KG1 (cell line): ENCODE measurements at places on chromosomes 2 and 18.

- DNase-seq: no peak
These were observed 7.4 kb upstream of the MBOAT2 start for GRCh38 chr2:9010866-9011265.

DNA sequence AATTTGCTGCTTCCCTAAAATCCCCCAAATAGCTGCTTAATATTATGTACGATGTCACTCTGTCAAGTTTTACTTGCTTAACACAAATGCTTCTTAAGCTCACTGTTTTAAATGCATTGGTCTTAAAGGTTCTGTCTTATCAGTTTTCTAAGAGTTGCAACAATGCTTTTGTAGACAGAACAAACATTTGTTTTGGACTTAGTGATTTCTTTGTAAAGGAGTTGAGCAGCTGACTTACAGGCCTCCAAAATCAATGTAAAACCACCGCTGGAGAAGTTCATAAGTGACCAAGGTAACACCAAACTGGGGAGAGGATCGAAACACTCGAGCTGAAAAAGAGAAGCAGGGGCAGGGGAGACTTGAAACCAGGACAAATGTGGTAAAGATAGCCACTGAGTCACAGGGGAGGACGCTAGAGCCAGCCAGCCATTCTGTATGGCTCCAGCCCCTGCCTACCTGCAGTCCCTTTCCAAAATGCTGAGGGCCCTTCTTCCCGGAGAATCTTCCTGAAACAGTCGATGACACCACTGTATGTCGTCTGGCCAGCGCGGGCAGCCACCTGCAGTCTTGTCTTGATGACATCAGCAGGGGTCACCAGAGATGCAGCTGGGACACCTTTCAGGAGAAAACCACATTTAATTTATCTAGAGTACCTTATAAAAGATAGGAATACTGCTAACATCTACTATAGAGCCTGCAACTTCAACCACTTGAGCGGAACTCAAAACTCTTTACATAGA, 100.2 kb downstream of the DYNC1I2 start:
- no peak for DNase-seq

DNA sequence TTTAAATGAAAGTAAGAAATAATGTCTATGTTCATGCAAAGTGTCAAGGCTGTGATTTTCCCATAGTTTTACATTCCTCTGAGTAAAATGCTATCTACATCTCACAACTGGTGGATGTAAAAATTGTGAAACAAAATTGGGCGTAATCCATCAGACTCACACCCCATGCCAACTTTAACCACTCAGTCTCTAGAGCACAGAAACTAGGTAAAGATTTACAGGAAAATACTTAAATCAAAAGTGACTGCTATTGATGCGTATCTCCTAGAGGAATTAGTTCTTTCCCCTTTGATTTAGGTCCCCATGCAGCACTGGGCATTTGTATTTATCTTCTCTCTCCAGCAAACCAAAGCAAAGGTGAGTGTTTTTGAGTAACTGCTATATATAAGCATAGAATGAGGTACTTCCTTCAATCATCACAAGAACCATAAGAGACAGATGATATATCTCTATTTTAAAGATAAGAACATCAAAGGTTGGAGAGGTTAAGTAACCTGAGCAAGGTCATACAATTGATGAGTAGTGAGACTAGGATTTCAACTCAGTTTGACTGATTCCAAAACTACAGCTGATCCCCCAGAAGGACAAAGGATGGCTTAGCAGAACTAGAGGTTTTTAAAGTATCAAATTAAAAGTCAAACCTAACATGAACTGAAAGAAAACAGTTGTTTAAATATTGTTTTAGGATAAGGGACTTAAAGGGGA, 594.0 kb upstream of the ACVR2A start:
- DNase-seq: no peak

GRCh38 chr18:25066516-25066915, 285.4 kb downstream of the ZNF521 start:
- DNase-seq: no peak

DNA sequence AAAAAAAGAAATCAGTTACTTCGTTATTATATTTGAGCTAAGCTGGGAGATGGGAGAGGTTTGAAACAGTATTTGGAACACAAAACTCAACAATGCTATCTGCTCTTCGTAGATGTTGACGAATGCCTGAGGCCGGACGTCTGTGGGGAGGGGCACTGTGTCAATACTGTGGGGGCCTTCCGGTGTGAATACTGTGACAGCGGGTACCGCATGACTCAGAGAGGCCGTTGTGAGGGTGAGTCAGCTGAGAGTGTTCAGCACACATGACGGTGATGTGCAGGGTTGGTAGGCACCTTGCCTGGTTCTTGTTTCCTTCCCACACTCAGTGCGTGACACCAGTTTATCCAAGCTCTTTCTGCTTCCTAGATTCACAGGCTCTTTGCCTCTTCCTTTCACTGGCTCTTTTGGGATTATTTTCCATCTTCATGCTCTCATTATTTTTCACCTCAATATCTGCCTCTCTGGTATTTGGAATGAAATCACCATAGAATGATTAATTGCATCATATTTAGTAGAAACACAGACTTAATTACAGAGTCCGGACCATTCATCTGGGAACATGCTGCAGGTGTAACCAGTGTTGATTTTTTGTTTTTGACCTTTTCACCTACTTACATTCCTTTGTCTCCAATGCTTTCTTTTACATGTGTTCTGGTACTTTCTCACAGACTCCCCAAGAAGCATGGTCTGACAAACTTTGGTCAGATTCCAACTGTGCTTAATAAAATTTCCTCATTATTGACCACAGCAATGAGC, 200.6 kb upstream of the RASGRP3 start:
- no peak for DNase-seq
